ENCODE measurements at places on chromosomes 12 and 14.

GRCh38 chr12:13211859-13212664 lies 15.5 kb downstream of the EMP1 start:
- peak; percentile 43 for DNase-seq

- DNase-seq = no peak
Measured at GRCh38 chr12:124434951-124435805, 132.2 kb downstream of the NCOR2 start.

- no peak for DNase-seq
Measured at GRCh38 chr14:89924268-89924667, 30.3 kb downstream of the EFCAB11 start.

DNA sequence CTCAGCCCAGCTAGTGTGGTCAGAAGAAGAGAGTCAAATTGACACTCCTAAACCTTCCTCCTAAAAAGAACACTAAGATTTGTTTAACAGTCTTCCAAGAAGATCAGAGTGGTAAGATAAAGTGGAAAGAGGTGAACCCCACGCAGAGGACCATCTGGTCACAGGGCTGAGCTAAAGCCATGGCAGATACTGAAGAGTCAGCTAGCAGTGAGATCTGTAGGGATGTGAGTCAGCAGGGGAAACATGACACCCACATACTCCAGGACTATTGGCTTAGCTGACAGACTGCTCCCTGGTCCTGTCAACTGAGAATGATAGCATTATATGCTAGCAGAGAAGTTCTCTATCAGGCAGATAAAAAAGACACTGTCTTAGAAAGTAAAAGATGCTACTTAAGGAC lies 269.4 kb upstream of the ALG10 start:
- no peak for DNase-seq

DNA sequence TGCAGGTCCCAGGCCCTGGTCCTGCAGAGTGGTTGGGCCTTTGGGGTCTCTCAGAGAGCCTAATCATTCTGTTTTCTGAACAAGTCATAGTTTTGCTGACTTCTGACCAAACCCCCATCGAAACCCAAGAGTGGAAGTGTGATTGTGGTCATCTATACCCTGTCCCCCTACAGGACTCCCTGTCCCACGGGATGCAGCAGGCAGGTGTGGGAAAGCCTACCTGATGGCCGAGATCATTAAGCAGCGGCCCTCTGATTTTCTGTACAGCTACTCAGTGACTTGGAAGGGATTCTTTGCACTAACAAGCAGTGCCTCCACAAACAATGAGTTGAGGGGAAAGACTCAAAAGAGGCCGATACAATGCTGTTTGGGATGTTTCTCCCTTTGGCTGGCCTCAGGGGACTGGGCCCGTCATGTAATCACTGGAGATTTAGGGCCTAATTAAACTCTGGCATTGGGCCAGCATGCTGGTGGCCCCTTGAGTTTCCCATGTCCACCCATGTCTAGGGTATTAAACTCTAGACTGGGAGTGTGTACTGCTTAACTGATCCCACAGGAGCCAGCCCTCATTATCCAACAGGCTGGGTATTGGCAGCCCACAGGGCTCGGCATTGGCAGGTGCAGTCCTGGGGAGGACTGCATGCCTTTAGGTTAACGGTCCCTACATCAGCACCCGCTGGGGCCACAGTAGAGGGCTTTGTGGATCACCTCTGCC lies 192.8 kb downstream of the ZFP36L1 start:
- DNase-seq = no peak

DNA sequence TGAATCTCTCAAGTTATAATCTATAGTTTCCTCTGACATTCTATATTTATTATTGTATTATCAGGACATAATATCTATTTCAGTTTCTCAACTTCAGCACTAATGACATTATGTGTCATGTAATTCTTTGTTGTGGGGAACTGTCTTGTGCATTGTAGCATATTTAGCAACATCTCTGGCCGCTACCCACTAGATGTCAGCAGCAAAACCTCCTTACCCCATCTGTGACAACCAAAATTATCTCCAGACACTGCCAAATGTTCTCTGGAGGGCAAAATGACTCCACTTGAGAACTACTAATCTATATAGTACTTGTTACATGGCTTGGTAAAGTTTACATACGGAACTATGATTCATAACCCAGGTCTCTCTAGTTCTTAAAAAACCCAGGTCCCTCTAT lies 110.2 kb downstream of the RASSF9 start:
- no peak for DNase-seq

GRCh38 chr14:75469606-75470237 lies 41.9 kb downstream of the JDP2 start:
- DNase-seq = no peak

DNA sequence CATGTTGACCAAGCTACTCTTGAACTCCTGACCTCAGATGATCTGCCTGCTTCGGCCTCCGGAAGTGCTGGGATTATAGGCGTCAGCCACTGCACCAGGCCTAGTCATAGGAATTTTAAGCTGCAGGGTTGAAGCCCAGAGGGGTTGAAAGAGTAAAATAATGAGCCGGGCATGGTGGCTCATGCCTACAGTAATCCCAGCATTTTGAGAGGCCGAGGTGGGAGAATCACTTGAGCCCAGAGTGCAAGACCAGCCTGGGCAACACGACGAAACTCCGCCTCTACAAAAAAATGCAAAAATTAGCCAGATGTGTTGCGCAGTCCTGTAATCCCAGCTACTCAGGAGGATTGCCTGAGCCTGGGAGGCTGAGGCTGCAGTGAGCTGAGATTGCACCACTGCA lies 69.6 kb downstream of the GALNT8 start:
- DNase-seq = no peak

GRCh38 chr14:55221186-55221585 lies 29.8 kb upstream of the DLGAP5 start:
- DNase-seq = no peak

- no peak for DNase-seq
Measured at GRCh38 chr12:111768159-111768895, 1.6 kb downstream of the ALDH2 start.

DNA sequence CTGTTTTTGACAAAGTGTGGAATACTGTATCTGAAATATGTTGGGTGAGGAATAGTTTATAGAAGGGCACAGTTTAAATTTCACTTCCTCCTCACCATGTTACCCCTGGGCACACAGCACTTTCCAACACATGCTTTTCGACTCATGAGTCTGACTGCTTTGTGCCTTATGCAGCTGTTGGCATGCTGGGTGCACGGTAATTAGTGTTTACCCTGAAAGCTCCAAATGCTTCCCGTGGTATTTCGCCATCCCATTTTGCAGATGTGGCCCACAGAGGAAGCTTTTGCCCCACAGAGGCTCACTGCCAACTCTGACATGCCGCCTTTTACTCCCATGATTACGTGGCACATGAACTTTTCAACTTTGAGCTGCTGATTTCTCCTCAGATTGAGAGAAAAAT lies 168.6 kb downstream of the PRKCH start:
- DNase-seq = no peak
